ENCODE measurements at places on chromosomes 16 and 17.
A peak's percentile ranks its signal among the peaks of the same experiment; 100 is the strongest.

GRCh38 chr17:49031965-49032928, 35.1 kb downstream of the IGF2BP1 start:
- peak; percentile 73 for DNase-seq

DNA sequence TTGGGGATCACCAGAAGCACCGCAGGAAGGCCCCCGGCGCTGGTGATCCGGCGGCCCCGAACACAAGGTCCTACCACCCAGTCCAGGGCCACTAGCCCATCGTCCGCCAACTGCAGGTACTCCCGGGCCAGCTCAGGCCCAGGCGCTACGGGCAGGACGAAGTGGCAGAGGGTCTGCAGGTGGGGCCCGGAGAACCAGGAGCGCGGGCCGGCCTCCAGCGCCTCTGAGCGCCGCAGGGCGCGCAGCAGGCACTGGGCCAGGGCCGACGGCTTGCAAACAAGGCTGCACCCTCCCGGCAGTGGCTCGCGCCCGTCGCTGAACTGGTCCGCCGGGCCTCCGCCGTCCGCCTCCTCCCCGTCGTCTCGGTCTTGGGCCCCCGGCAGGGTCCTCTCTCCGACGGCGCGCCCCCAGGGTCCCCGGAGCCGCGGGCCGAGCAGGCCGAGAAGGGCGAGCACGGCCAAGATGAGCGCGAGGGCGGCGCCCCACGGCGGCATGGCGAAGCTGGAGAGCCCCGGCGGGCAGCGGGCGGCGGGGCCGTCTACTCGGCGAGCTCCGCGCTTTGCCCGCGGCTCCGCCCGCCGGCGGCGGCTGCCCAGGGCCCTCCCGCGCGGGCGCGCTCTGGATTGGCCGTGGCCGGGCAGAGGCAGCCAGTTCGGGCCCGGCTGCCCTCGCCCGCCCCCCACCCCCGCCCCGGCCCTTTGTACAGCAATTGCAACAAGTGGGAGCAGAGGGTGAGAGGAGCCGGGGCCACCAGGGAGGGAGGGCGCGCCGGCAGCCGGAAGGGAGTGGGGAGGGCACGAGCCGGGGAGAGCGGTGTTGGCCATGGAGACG, at the start of gene ABHD15:
ABHD15 (minus strand) TSS at position 565 of the 831 bp plus-strand sequence; CDS start at position 494, 71 bp downstream.
- DNase-seq = peak; percentile 77

- no peak for DNase-seq
These were observed 204.1 kb downstream of the COPRS start for GRCh38 chr17:31654936-31655335.

GRCh38 chr16:27526180-27526579, 23.5 kb downstream of the GTF3C1 start:
- DNase-seq = no peak

GRCh38 chr17:5553479-5553878, 30.8 kb downstream of the NLRP1 start:
- no peak for DNase-seq

- no peak for DNase-seq
These were observed 16.6 kb upstream of the IL21R start for GRCh38 chr16:27385398-27385797.

- DNase-seq = no peak
These were observed 118.9 kb upstream of the CHMP6 start for GRCh38 chr17:80872501-80873306.

DNA sequence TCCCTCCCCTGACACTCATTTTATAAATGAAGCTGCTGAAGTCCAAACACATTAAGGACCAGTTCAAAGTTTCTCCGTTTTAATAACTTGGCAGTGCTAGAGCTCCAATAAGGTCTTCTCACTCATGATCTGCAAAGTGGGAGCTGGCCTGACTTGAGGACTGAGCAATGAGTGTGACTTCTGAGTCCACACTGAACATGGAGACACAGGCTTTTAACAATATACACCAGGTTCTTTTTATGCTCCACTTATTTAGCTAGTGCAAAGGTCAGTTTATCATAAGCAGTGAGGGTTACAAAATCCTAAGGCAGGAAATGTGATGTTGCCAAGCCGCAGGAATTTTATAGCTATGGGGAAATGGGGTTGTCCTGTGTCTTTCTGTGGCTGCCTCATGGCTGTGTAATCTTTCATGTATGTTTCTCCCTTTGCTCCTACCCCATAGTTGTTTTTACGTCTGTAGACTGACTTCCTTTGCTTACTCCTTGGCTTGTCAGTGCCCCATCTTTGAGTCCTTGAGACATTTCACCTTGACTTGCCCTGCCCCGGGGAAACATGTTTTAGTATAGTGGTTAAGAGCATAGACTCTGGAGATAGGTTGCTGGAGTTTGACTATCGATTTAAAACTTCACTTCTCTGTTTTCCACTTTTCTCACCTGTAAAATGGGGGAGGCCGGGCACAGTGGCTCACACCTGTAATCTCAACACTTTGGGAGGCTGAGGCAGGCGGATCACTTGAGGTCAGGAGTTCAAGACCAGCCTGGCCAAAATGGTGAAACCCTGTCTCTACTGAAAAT, 12.2 kb upstream of the MMD start:
- no peak for DNase-seq

DNA sequence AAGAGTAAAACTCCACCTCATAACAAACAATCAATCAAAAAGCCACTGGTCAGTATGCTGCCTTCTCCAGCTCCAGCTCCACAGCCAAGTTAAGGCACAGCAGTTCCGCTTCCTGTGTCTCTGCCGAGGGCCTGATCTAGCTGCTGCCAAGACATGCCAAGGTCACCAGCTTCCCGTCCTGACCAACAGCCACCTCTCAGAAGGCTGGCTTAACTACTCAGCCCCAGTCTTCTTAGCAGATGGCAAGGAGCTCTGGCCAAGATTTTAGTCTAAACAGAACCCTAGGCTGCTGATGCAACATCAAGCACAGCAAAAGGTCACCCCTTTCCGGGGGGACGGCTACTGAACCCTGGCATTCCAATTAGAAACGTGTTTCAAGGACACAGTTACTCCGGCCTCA, 17.7 kb upstream of the MNT start:
- DNase-seq = no peak

DNA sequence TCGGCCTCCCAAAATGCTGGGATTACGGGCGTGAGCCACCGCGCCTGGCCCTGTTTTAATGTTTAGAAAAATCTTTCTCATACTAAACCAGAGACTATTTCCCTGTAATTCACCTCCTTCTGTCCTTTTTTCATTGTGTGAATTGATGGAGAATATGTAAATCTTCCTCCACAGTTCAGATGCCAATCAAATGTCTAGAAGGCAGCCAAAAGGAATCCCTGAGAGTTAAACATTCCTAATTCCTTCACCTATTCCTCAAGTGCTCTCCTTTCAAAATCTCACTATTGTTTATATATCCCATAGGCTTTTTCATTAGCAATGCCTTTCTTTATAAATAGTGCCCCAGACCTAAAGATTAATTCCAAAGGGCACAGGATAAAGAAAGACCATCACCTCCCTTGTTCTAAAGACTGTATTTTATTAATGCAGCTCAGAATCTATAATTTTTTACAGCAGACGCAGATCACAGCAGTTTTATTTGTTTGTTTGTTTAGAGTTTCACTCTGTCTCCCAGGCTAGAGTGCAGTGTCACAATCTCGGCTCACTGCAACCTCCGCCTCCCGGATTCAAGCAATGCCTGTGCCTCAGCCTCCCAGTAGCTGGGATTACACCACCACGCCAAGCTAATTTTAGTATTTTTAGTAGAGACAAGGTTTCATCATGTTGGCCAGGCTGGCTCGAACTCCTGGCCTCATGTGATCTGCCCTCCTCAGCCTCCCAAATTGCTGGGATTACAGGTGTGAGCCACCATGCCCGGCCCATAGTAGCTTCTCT, 30.5 kb downstream of the COPZ2 start:
- no peak for DNase-seq

GRCh38 chr17:39950871-39951348, 11.9 kb upstream of the GSDMA start:
- no peak for DNase-seq

DNA sequence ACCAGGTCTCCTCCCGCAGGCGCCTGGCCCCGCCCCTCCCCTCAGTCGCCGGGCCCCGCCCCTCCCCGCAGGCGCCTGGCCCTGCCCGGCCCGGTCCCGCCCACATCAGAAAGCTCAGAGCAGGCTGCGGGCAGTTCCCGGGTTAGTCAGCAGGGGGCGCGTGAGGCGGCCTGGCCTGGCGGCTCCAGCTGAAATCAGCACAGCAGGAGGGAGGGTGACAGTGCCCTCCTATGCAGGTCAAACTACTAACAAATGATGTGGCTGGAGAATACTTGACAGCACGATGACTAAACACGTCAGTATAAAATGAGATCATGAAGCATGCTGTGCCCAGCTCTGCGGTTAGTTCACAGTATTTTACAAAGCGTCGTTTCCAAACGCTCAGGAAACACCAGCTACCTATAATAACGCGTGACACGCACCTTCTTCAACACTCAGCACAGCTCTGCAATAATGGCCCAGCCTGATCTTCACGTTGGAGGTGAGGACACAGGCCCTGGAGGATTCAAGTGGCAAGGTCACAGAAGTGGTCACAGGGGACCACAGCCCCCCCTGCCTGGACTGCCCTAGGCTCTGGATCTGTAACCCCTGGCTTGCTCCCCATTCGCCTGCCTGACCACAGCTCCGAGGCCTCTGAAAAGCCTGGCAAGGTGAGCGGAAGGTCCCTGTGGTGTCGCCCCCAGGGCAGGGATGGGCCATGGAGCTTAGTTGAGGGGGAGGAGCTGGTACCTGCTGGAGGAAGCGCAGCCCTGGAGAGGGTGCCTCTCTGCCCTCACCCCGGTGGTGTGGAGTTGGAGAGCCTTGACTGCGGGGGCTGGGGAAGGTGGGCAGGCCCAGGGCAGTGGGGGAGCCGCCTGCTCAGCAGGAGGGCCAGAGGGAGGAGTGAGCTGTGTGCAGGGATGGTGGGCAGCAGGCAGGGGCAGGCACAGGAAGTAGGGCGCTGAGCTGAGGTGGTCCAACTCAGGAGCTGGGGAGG, 81.2 kb downstream of the KCNJ12 start:
- DNase-seq = peak; percentile 93

DNA sequence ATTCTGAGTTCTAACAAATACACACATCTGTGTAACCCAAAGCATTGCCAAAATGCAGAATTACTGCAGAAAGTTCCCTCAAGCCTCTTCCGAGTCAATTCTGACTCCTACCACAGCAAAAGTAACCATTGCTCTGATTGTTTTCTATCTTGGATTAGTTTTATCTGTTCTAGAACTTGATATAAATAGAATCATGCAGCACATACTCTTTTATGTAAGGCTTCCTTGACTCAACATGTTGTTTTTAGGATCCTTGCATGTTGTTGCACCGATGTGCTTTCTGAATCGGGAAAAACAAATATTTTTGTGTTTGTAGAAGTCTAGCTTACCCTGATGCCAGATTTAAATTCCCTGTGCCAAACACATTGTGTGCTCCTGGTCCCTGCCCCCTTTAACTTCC, 140.4 kb downstream of the CDH13 start:
- DNase-seq = no peak

- DNase-seq = no peak
These were observed 646.7 kb upstream of the SALL1 start for GRCh38 chr16:51797669-51798259.

DNA sequence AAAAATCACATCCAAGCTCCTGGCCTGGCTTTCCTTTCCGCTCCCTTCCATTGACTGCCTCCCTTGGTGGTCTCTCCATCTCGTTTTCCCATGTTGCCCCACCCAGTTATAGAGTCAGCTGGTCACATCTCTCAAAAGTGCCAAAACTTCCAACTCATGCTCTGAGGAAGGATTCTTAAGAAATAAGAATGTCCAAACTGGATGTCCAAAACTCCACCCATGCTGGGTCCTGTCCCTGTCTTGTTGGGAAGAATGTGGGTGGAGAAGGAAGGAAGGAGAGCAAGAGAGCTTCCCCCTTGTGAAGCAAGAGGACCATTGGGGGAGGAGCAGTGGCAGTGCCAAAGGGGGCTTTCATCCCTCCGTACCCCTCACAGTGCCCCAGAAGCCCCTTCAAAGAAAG, 44.6 kb upstream of the MAP3K14 start:
- no peak for DNase-seq

DNA sequence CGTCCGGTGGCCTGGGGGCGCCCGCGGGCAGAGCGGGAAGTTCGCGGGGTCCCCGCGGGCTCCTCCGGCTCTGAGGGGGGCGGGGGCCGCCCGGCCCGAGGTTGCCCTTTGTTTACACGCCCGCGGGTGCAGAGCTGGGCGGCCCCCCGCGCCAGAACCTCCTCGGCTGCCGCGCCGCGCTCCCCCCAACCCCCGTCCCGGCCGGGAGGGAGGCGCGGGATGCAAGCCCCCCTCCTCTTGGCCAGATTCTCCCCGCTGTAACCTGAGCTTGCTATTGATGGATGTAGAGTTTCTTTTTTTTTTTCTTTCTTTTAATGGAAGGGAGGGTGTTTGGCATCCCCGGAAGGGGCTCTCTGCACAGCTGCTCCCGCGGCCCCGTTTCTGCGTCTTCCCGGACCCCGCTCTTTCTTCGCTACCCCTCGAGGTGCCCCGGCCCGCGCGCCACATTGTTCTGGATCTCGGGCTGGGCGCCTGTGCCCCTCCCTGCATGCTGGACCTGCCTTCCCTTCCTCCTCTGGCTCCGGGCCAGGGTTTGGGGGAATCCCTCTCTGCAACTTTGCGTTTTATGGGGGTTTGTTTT, 646 bp downstream of the CBX2 start:
- peak; percentile 57 for DNase-seq

GRCh38 chr17:62611292-62611691, 16.2 kb upstream of the MRC2 start:
- DNase-seq = no peak

GRCh38 chr17:66799849-66800537, 34.9 kb upstream of the CACNG5 start:
- DNase-seq = no peak

DNA sequence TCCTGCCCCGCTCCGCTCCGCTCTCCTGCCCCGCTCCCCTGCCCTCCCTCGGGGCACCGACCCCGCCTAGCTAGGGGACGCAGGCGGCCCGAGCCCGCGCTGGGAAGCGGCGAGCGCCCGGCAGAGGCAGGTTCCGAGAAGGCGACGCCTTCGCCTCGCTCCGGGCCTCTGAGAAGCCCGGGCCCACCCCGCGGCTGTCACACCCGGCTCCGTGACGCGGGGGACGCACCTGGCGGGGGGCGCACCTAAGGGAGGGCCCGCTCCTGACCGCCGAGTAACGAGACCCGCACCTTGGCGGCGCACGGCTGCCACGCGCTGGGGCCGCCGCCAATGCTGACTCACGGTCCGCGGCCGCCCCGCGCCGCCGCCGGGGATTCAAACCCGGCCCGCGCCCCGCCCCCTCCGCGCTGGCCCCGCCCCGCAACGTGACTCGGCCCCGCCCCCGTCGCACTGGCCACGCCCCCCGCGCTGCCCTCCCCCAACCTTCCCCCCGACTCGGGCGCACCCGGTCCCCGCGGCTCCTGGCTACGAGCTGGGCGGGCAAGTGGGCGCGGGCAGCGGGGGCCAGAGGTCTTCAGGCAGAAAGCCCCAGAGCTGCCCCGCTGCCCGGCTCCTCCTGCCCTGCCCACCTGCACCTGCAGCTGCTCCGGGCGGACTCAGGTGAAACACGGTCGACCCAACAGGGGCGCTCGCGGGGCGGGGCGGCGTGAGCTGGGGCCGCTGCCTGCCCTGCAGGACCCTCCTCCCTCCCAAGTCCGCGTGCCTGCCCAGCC, 27.8 kb downstream of the GNPTG start:
- peak; percentile 76 for DNase-seq

DNA sequence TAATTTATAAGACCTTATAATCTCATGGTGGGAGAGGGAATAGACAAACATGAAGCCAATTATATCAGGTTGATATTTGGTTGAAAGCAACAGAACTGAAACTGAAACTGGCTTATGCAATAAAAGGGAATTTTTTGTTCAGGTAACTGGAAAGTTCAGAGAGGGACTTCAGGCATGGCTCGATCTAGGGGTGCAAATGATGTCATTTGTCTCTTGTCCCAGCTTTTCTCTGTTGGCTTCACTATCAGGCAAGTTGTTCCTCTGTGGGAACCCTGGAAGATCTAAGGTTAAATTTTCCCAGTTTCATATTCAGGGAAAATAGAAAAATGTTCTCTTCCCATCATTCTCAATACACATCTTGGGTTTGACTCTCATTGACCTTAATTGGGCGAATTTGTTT, 59.8 kb downstream of the OTOA start:
- no peak for DNase-seq

Measured in germinal center (tissue), 1 donor.